A549 treated with Hydrocortisone at 1 μM for 4 hours (cell line): ENCODE measurements at places on chromosomes 16 and 17. TPM values are rescaled to one million over a fixed set of nuclear protein-coding genes. Genes with fewer than 3 reads are reported as not detected.

The KRT32 gene
- 0.05 to 0.07 TPM (median 0.06 TPM) in 3 of 5 replicates, not detected in the others for total RNA-seq

The C1QTNF1 gene
- total RNA-seq: 45.9 to 57.7 TPM (median 49.2 TPM) in 5 replicates

The PRR35 gene
- total RNA-seq: 0.14 to 0.22 TPM (median 0.16 TPM) in 5 replicates

The TBC1D26 gene
- 0.07 TPM in 1 of 5 replicates, not detected in the others for total RNA-seq

The PRR29 gene
- total RNA-seq: 0.46 to 0.89 TPM (median 0.53 TPM) in 5 replicates
